NCI-H510A (cell line): ENCODE measurements at places on chromosomes 6 and 20.

GRCh38 chr6:165718491-165718891 is 55.5 kb upstream of the PDE10A start:
- DNase-seq = no peak

DNA sequence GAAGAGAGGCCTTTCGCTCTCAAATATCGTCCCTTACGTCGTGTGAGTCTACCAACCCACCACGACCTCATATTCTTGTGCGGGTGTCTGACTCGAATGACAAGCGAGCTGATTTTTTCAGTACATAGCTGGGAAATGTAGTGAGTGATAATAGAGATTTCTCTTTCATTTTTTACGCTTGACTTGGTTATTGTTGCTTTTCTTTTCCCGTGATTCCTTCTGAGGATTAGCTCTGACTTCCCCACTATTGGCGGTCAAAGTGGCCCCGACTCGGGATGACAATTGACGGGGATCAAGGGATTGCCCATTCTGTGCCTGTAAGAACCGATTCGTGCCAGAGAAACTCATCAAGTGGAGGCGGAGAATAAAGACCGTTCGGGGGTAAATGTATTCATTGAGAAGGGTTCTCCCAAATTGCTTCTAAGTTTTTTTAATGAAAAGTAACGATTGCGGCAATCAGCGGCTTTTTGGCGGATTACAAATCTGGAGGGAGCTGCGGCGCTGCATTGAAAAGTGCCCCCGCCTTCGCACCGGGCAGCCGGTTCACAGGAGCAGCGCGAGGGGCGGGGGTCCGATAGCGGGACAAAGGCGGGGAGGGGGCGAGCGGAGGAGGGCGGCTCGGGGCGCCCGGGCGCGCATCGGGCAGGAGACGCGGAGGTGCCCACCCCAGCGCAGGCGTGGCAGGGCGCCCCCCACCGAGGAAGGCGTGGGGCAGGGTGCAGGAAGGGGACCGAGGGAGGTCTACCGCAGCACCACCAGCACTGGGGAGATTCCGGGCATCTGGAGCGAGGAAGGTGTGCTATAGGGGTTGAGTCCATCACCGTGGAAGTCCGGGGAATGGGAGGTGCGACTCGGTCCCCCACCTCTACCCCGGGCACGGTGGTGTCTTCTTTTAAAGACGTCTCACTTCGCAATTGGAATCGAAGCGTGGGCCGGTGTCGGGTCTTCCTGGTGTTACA is 44.5 kb upstream of the OSTM1 start:
- DNase-seq = no peak

- DNase-seq = no peak
Measured at GRCh38 chr6:15653581-15653980, 9.2 kb downstream of the DTNBP1 start.

- DNase-seq = no peak
Measured at GRCh38 chr20:62949962-62950361, 2.5 kb upstream of the SLC17A9 start.

- DNase-seq = no peak
Measured at GRCh38 chr20:42018979-42019378, 400.8 kb upstream of the CHD6 start.

- DNase-seq = no peak
Measured at GRCh38 chr6:80183019-80183795, 76.7 kb downstream of the BCKDHB start.

DNA sequence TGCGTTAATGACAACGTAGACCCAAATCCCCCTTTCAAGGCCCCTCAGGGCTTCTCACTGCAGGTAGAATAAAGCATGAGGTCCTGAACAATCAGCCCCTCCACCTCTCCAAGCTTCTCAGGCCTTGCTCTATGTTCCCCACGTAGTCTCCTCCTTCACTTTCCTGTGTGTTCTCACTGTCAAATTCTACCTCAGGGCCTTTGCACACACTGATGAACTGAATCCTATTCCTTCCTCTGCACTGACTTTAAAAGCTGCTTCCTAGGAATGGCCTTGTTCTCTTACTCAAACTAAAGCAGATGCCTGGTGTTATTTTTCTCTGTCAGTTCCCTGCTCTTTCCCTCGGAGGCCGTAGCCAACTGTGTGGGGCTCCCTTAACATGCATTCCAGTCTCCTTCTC is 66.8 kb upstream of the EDN1 start:
- no peak for DNase-seq

DNA sequence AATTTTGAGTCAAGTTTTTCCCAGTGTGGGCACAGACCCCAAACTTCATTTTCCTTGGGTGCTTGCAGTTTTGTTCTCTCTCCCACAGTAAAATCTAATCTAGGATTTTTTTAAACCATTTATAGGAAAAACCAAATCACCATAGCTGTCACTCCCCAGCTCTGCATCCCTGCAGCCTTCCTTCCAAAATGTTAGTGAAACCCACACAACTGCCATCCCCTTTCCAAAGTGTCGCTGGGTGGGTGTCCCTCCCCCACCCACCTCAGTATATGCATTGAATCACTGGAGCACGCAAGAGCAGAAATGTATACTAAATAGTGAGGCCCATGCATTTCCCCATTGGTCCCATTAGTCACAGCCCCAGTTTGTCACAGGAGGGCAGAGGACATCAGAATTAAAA is 138.3 kb downstream of the MTFR2 start:
- DNase-seq = no peak

- DNase-seq = no peak
Measured at GRCh38 chr6:129455126-129455769, 254.7 kb downstream of the ARHGAP18 start.

DNA sequence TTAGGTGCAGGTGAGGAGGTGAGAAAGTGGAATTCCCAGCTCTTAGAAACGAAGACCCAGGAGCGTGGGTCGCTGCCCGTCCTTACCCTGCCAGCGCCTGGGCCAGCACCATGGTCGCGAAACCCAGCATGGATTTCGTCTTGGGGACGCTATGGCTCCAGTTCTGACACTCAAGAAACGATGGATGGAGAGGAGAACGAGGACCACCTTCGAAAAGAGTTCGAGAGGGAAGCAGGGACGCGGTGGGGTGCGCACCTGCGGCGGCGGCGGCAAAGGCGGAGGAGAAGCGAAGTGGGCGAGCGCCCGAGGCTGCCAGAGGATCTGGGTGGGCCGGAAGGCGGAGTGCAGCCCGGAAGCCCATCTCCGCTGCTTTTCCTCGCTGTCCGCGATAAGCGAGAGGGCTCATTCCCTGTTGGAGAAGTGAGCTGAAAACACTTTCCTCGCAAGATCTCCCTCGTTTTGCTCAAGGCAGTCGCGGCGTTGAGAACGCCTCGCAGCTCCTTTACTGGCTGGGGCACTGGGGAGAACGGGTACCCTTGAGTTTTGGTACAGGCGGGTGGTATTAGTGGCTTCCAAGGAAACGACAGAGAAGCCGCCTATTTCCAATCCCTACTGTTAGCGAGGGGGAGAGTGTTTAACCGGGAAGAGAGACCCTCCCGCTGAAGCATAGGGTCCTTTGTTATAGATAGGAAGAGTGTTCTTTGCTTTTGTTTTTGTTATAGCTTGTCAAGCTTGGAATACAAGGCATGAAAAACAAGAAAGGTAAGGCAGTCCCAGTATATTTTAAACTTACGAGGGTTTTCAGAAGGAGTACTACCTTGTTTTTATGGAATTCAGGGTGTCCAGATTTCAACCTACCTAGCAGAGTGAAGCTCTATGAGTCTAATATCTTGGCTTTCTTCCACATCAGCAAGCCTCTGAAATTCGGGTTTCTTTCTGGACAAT is 109.5 kb downstream of the TRIM27 start:
- no peak for DNase-seq

DNA sequence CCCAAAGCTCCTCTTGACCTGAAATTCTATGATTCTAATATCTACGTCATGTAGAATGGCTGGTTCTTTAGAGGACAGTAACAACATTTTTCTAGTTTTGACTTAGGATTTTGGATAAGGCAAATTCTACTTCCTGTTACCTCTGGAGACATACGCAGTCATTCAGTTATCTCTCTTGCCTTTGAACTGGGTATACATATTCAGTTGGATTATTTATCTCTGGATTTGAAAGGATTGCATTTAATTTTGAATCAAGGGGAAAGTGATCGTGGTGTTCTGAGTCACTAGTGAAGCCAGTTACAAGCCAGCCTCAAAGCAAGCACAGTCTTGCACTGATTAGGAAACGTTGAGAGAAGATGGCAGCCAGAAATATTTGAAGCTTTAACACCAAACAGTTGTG is 35.3 kb upstream of the BCAS1 start:
- DNase-seq = no peak

DNA sequence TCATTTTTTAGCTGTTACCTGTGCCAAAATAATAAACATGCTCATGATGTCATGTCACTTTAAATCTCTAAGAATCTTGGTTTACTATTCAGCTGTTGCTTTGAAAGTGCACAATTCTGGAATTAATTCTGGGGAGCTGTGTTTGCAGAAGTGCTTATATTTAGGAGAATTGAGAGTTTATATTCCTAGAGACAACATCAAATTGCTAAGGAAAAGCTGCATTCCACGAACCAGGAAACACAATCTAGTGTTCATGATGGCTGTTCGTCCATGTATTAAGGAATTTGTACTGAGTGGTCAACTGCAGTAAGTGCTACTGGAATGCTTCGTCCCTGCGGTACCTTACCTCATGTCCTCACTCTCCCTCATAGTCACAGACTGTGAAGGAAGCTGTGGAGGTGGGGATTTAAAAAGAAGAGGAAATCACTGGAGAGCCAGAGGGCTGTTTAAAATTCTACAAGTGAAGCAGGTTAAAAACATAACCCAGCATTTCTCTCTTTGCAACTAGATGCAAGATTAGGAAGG is 161.0 kb downstream of the TRMT11 start:
- DNase-seq = no peak

GRCh38 chr6:40714143-40714542 is 127.0 kb upstream of the LRFN2 start:
- DNase-seq = no peak

GRCh38 chr6:19204445-19204844 is 632.7 kb upstream of the ID4 start:
- DNase-seq = no peak

DNA sequence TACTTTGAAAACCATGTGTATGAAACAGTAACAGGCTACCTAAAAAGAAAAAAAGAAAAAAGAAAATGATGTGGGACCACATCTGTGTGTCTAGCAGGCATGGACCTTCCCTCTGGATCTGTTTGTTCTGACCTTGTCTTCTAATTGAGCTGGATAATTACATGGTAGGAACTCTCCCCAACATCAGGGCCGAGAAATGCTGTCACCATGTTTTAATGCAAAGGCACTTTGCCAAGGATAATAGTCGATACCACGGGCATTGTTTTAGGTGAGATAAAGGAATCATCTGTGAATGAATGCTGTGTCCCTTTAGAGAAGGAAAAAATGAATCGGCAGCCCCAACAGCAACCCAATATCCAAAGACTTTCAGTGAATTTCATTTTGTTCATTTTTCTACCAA is 149.1 kb downstream of the ZDHHC14 start:
- DNase-seq = no peak

DNA sequence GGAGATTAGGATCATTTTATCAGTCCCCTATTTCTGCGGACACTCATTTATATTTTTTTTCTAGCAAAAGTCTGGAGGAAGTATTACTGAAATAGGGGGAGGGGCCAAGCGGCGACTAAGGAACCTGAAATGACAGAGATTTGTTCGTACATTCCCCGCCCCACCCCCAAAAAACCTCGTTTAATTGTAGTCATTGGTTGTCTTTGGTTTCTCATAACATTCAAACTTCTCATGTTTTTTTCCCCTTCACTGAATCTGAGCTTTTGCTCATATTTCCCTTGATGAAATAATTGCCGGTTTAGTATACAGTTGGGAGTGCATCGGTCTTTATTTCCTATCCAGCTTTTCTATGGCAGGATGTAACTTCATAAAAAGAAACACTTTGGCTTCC is 768 bp upstream of the FYN start:
- DNase-seq = no peak

- no peak for DNase-seq
Measured at GRCh38 chr6:28211840-28212509, 13.1 kb upstream of the ZSCAN9 start.

DNA sequence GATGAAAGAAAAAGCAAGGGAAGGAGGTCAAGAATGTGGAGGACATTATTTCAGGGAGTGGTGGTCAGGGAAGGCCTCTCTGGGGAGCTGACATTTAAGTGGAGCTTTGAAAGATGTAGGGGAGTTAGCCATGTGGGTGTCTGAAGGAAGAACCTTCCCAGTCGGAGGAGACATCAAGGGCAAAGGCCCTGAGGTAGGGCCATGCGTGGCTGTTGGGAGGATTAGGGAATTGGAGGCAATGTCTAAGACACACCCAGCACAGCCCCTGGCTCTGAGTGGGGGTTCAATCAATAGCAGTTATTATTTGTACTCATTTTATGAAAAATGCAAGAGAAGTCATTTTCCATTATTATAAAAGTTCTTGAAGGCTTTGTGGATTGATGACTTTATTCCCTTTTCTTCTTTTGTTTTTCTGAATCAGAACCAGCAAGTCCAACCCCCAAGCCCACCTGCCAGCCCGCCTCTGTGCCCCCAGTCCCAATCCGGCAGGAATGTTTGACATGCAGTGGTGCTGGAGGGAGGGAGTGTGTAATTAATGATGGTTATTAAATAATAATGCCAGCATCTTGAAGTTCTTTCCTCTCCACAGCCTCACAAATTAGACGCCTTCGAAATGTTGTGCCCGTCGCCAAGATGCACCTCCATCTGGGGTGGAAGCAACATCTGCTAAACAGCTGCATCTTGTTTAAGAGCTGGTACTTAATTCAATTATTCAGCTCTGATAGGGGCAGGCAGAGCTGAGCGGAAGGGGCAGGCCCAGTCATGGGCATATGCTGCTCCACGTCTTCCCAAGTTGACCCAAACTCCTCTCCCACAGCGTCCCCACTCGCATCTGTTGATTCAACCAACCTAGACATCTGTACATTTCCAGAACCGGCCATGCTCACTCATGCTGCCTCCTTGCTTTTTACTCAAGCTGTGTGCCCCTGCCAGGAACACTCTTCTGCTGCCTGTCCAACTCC is 81.3 kb upstream of the SIRPA start:
- no peak for DNase-seq

GRCh38 chr6:104473021-104473429 is 386.7 kb downstream of the HACE1 start:
- no peak for DNase-seq

DNA sequence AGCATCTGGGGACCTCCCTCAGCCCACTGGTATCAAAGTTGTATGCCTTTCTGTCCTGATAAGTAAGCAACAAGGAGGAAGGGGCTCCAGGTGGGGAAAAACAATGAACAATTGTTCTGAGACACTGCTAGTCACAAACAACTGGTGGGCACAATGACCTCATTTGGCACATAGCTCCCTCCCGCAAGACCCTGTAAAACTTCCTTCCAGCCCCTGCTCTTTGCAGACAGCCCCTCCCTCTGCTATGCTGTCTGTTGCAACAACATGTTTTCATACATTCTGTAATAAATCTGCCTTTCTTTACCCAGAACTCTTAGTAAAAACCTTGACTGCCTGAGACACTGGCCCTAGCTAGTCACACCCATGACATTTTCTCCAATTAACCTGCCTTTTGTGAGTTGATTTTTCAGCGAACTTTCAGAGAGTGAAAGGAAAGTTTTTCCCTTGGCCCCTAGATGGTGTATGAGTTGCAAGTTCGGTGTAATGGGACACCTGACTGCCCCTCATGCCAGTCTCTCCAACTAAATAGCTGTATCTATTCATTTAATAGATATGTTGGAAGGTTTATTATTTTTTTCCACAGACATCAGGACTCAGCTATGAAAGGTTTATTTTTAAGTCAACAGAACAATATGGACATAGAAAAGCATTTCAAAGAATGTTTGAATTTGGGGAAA is 142.3 kb upstream of the SLC22A16 start:
- no peak for DNase-seq

GRCh38 chr6:145960918-145961589 is 3.1 kb downstream of the SHPRH start:
- DNase-seq = no peak

- DNase-seq = no peak
Measured at GRCh38 chr6:167495506-167496401, 170.9 kb downstream of the TTLL2 start.

GRCh38 chr6:139062932-139063646 is 34.5 kb downstream of the ABRACL start:
- DNase-seq = no peak
